NK-92 treated with Interleukin-12 subunit alpha and Interleukin-12 subunit beta, amount 100 ng/mL, for 24 hours (cell line): ENCODE measurements at places on chromosomes 1 and 21.

GRCh38 chr1:12091191-12091590 lies 28.1 kb downstream of the TNFRSF8 start:
- no peak for DNase-seq

DNA sequence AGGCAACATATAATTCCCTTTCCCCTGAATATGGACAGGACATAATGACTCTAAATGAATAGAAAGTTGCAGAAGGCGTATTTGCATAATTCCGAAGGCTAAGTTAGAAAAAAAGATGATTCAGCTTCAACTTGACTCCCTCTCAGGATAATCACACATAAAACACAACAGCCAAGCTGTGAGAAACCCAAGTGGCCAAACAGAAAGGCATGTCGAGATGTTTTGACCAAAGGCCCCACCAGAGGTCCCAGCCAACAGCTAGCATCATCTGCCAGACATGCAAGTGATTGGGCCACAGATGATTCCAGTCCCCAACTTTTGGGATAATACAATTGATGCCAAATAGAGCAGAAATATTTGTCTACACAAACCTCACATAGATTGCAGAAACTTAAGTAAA lies 444.9 kb downstream of the LTN1 start:
- DNase-seq: no peak

DNA sequence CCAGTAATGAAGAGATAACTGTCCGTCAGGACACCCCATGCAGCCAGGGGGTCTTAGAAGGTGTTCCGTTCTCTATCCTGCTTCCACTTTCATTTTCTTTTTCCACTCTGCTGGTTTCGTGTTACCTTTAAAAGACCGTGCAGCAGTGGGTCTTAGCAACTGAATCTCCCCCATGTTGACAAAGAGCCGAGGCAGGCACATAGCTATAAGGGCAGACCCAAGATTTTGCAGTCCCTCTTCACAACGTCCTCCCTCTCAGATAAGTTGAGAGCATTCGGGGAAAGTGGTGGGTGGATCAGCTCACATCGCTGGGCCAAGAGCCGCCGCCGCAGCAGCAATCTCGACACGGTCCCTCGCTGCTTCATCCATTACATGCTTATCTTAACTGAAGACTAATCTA lies 355.5 kb downstream of the LMO4 start:
- DNase-seq: no peak

DNA sequence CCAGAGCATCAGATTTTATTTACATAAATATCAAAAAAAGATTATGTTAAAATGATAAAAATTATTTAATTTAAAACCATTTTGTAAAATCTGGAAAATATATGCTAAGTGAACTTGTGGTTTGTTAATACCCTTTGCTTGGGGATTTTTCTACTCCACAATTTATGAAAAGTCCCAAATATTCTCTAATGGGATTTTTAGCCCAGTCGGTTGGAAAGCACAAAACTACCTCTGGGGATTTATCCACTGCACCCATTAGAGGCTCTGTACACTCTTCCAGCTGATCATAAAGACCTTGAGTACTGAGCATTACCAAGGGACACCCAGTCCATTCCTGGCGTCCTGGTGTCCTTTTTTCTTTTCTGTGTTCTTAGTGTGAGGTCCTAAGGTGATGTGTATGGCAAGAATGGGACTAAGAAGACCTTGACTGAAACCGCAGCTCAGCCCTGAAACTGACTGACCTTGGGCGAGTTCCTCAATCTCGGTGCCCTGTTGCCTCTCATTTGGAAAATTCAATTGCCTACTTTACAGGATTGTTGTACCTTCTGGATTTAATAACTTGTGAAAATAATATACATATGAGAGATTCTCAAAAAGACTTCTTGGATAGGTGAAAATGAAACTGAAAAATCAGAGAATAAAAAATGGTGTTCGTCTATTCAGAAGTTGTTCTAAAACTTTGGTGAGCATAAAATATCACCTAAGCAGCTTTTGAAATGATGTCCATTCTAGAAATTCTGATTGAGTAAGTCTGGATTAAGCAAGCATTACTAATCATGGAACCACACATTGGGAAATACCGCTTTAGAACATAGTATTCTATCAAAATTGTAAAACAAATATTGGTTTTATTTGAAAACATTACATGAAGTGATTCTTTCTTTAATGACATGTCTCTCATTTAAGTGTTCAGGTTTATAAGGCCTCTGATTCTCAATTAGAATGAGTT lies 21.5 kb upstream of the SAMSN1 start:
- DNase-seq: no peak

DNA sequence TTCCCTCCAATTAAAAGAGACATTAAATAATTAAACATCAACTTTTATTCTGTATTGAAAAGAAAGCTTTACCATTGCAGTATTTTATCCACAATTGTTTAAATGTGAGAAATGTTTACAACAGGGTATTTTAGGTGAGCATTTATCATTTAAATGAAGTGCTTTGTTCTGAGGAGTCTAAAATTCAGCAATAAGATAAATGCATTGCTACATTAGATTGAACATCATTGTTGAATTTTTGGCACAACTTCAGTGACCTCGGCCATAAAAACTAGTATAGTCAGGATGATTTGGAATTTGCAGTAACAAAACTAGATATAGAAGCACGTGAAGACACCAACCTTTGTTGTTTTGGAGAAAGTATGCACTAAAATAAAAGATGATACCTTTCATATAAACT lies 692.9 kb downstream of the USP25 start:
- no peak for DNase-seq

DNA sequence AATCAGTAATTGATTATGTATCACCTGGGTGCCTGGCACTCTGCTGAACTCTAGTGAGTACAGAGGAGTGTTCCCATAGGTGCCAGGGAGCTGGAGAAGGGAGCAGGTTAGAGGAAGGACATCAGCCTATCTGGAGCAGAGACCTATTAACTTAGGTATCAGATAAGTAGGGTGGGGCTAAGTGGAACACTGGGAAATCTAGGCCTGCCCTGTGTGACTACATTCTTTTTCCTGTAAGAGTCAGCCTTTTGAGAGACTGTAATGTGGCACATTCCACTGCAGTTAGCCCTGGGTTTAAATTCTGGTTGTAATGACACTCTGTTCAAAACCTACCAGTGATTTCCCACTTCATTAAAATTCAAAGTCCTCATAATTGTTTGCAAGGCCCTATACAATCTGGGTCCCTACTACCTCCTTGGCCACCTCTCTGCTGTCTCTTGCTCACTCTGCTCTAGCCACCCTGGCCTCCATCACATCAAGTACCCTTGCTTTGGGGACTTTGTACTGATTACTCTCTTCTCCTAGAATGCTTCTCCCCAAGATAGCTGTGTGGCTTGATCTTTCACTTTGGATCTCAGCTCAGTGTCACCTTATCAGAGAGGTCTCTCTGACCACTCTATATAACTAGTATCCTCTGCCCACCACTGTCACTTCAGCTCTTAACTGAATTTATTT lies 12.9 kb downstream of the STX12 start:
- DNase-seq: no peak

DNA sequence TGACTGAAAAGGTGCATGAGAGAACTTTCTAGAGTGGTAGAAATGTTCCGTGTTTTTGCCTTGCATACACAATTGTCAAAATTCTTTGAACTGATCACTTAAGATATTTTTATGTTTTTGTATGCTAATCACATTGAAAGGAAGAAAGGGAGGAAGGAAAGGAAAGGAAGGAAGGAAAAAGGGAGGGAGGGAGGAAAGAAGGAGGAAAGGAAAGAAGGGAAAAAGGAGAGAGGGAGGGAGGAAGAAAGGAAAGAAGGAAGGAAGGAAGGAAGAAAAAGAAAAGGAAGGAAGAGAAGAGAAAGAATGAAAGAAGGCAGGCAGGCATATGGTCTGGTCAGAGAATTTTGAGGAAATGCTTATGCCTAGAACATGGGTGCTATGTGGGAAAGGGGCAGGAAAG lies 68.4 kb upstream of the PGBD5 start:
- DNase-seq: no peak

DNA sequence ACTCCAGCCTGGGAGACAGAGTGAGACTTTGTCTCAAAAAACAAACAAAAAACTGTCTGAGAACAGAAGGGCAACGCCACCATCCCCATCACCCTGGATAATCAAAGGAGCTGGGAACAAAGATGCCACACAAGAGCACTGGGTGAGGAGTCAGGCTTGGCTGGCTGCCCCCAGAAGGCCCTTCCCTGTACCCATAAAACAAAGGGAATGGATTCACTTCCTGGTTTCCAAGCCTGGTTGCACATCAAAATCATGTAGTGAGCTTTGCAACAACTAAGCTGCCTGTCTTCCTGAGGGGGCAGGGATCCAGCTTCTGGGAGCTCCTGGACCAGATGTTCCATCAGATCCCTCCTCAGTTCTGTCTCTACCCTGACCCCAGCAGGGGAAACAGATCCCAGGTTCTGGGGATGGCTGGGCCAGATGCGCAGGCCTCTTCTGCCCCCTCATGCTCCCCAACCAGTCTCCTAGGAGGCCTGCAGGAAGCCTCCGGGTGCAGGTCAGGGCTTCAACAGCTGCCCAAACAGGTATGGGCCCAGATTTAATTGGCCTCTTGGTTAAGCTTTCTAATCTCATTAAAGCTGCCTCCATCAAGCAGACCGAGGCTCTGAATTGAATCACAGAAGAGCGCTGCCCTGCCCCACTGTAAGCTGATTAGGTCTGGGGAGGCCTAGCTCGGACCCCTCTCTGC lies 97.8 kb downstream of the MRPL37 start:
- no peak for DNase-seq

DNA sequence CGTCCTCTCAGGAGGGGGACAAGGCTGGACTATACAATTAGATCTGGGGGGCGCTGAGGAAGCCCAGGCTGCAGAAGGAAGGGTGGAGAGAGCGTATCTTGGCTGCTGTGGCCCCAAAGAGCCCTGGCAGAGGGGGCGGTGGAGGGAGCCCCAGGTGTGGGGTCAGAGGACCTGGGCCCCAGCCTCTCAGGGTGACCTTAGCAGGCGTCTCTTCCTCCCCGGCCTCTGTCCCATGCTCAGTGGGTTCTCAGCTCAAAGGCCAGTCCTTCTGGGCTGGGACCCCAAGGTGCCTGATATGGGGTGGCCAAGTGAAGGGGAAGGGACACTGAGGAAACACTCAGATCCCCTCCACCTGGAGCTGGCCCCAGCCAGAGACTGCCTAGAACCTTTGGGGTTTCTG lies 1.8 kb downstream of the FAM131C start:
- DNase-seq: no peak

DNA sequence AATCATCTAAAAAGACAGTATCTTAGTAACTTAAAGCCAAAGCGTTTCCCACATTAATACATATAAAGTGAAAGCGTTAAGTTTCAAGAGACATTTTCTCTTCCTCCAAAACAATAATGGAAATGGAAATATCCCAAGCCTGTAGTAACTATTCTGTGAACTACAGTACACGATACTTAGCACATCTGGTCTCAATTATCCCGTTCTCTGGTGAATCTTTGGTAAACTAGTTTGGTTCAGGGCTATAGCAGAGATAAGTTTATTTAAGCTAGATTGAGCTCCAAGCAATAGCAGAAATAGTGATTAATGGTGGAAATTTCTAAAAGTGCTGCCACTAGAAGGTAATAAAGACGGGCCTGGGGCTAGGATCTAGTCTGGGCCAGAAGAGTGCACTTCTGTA lies 55.2 kb downstream of the PCNX2 start:
- DNase-seq: no peak

- DNase-seq: no peak
Measured at GRCh38 chr1:115725600-115725999, 42.9 kb downstream of the CASQ2 start.

GRCh38 chr1:90964444-90965035 lies 57.3 kb downstream of the ZNF644 start:
- DNase-seq: no peak

DNA sequence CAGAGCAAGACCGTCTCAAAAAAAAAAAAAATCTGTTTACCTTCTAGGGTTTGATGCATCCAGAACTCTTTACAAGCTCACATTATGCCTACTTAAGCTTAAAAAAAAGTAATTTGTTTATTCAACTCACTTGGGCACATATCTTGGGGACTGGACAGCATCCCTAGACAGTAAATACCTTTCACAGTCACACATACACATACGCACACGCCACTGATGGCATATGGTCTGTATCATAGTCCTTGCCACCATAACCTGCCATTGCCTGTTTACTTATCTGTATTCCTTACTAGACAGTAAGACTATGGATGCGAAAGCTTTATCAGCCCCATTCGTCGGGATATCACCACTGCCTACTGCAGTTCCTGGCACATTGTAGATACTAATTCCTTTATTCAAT lies 446.3 kb upstream of the RGS18 start:
- no peak for DNase-seq

DNA sequence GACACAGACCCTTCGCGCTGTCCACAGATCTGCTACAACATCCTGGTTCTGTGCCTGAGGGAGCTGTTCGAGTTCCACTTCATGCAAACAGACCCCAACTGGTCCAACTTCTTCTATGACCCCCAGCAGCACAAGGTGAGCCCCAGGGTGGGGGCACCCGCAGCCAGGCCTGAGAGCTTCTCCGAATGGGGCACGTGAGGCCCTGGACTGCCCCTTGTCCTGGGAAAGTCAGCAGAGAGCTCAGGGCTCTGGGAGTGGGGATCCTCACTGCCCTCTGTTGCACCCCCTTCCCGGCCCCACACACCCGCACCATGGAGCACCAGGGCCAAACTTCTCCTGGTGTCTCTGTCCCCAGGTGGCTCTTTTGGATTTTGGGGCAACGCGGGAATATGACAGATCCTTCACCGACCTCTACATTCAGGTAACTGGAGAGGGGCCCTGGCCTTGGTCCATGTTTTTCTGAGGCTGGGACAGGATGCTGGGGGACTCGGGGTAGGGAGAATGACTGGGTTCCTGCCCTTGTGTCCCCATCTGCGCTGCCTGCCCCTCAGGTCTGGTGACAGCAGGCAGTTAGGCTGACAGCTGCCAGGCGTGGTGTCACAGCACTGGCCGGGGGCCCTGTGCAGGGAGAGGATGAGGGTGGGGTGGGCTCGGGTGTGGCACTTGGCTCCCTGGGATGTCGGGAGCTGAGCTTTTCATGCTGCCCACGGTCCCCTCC lies 44.6 kb downstream of the COQ8A start:
- no peak for DNase-seq

DNA sequence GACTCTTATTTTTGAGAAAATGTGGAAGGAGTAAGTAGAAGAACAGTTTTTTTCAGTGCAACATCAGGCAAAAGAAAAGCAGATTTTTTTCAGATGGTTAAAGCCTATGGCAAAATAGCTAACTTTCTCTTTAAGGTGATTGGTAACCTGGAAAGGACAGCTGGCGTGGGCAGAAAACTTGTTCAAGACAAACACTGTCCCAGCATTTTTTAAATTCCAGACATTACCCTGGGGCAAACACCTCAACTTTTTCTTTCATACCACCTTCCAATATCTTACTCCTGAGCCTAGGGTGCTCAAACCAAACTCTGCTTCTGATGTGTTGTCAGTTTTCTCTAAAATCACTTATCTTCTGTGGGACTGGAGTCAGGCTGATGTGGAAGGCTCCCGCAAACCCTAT lies 2.7 kb upstream of the LEPR start:
- no peak for DNase-seq
